BE2C (cell line): ENCODE measurements at places on chromosomes 5 and 9.

- peak; percentile 63 for DNase-seq
Measured at GRCh38 chr9:136312436-136312835, 8.5 kb upstream of the CCDC187 start.

- no peak for DNase-seq
Measured at GRCh38 chr5:143205883-143206195, 197.6 kb downstream of the NR3C1 start.

GRCh38 chr9:76987594-76988200, 31.8 kb upstream of the FOXB2 start:
- DNase-seq, result peak; percentile 65

- DNase-seq, result peak; percentile 95
Measured at GRCh38 chr5:107672211-107673038, 1.7 kb upstream of the EFNA5 start.

GRCh38 chr5:119016125-119016774, 27.9 kb upstream of the DTWD2 start:
- no peak for DNase-seq
